ENCODE measurements at places on chromosomes 11 and 22. TPM values are rescaled to one million over a fixed set of nuclear protein-coding genes. Genes with fewer than 3 reads are reported as not detected.

DNA sequence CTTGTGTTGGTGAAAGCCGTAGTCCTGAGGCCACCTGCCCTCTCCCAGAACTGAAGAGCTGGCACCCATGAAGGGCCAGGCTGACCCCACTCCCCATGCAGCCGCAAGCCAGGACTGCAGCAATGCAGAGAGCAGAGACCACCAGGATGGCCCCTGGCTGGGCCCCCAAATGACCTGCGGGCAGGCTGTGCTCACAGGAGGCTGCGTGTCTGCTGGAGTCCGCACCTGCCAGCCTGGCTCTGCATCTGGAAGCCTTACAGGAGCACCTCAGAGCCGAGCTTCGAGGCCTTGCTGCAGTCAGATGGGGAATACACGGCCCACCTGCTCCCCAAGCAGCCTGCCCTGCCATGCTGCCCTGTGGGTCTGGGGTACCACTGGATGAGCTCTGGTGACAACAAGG lies 1336.8 kb downstream of the TBC1D22A start:
- DNase-seq = peak; percentile 45

- peak; percentile 79 for DNase-seq
Observed at GRCh38 chr11:118917481-118918127, 8.1 kb downstream of the BCL9L start.

GRCh38 chr11:107696140-107696539 lies 15.7 kb downstream of the SLN start:
- DNase-seq = no peak

DNA sequence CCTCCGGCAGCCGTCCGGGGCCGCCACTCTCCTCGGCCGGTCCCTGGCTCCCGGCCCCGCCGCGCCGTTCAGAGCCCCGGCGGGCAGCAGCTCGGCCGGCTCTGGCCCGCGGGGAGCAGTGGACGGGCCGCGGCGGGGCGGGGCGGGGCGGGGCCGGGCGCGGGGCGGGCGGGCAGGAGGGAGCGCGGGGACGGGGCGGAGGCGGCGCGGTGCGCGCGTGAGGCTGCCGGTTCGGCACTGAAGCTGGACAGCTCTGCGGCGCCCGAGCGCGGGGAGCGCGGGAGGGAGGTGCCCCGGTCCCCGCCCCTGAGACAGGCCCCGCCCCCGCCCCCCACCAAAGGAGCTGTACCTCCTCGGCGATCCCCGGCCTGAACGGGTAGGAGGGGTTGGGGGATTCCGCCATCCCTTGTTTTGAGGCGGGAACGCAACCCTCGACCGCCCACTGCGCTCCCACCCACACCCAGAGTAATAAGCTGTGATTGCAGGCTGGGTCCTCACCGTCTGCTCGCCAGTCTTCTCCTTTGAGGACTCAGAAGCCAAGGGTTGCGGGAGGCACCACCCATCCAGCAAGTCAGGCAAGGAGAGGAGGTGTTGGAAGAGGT lies at the start of gene DRD2:
DRD2 (minus strand) TSS at position 239 of the 602 bp plus-strand sequence. CDS start 50,747 bp downstream, outside the sequence.
- DNase-seq = no peak

OR52I2 gene
- not detected for total RNA-seq

GRCh38 chr11:1206391-1207271 lies 16.2 kb upstream of the MUC5B start:
- DNase-seq = peak; percentile 53

GRCh38 chr11:102600666-102601065 lies 24.5 kb downstream of the MMP20 start:
- no peak for DNase-seq

GRCh38 chr11:33162831-33163230 lies 1.6 kb upstream of the CSTF3 start:
- no peak for DNase-seq

Measured in Right ventricle myocardium inferior (tissue), 1 donor.